ENCODE measurements at places on chromosomes 4 and X.
A peak's percentile ranks its signal among the peaks of the same experiment; 100 is the strongest.

GRCh38 chrX:69320116-69320515 is 154.9 kb upstream of the PJA1 start:
- no peak for DNase-seq

GRCh38 chr4:83959160-83959559 is 423.3 kb downstream of the GPAT3 start:
- no peak for DNase-seq

GRCh38 chr4:163790231-163790630 is 295.7 kb downstream of the TMA16 start:
- no peak for DNase-seq

GRCh38 chr4:38618505-38618904 is 45.5 kb upstream of the KLF3 start:
- DNase-seq, result no peak

- peak; percentile 77 for DNase-seq
Observed at GRCh38 chrX:48957477-48957826, at the start of gene OTUD5. Gene OTUD5 (minus strand): TSS chrX:48957607. CDS start chrX:48957570, 37 bp downstream.

GRCh38 chr4:171846232-171846631 is 33.0 kb downstream of the GALNTL6 start:
- DNase-seq, result no peak

- no peak for DNase-seq
Observed at GRCh38 chr4:25823632-25824031, 39.2 kb downstream of the SEL1L3 start.

DNA sequence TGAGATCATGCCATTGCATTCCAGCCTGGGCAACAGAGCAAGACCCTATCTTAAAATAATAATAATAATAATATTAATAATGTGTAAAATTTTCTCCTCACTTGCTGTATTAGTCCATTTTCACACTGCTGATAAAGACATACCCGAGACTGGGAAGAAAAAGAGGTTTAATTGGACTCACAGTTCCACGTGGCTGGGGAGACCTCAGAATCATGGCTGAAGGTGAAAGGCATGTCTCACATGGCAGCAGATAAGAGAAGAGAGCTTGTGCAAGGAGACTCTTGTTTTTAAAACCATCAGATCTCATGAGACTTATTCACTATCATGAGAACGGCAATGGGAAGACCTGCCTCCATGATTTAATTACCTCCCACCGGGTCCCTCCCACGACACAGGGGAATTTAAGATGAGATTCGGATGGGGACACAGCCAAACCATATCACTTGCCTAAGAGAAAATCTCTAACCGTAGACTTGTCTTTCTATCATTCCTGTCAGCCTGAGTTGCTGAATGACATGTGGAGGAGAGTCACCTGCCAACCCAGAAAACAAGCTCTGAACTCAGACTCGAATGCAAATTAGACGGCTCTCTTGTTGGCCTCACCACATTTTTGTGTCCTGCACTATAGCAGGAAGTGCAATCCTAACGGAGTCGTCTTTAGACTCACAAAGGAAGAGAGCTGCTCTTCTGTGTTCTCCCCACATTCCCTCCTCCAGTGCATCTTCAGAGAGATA is 51.9 kb upstream of the DCTD start:
- no peak for DNase-seq

- no peak for DNase-seq
Observed at GRCh38 chr4:56252561-56253152, 134.6 kb downstream of the AASDH start.

DNA sequence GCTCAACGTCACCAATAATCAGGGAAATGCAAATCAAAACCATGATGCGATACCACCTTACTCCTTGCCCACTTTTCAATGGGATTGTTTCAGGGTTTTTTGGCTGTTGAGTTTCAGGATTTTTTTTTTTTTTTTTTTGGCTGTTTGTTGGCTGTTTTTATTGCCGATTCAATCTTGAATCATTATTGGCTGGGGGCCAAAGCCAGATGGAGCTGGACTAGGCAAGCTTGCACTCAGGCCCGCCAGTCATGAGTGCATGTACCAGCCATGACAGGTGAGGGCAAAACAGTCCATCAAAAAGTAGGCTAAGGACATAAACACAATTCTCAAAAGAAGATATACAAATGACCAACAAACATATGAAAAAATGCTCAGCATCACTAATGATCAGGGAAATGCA is 13.3 kb downstream of the YIPF7 start:
- DNase-seq, result no peak

GRCh38 chr4:139300431-139301112 is 733 bp upstream of the NAA15 start:
- no peak for DNase-seq

DNA sequence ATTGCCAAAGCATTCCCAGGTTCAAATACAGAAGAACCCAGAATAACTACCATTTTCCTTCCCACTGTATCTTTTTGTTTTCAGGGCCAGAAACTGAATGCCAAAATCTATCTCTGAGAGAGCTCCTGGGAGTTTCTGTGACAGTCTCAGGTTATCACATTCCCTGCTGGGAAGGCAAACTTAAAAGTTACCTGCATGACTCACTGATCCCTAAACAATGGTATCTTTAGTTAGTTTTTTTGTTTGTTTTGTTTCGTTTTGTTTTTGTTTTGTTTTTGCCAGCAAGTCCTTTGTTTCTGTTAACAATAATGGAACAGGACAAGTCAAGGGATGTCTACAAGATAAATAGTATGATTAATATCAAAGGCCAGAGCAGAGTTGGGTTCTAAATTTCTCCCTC is 34.3 kb downstream of the PAPSS1 start:
- DNase-seq, result no peak

- DNase-seq, result no peak
Observed at GRCh38 chr4:159856451-159856850, 753.6 kb downstream of the RAPGEF2 start.

- no peak for DNase-seq
Observed at GRCh38 chrX:115892787-115893671, 277.5 kb upstream of the AGTR2 start.

DNA sequence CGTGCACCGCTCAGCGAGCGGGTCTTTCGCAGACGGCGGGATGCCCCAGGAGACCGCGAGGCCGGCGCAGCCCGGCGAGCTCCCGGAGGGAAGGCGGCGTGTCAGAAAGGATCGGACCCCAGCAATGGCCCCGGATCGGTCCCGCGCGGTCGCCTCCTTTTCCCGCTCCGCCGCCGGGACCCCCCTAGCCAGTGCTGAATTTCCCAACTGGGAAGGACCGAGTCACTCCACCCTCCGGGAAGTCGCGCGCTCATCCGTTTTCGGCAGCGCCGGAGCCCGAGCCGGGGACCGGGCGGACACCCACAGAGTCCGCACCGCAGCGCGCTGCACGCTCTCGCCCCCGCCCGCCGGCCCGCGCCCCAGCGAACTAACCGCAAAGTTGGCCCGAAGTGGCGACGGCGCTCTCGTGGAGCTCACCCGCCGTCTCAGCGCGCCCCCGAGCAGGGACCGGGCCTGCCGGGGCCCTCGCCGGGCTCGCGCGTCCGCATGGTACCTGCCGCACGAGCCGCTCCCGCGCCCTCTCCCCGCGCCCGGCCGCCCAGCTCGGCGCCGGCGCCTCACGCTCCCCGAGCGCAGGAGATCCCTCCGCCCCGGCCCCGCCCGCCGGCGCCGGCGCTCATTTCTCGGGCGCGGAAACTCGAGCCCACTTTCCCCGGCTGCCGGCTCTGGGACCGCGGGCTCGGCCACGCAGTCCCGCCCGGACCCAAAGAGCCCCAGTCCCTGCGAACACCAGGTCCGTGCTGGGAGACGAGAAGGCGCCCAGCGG is at the start of gene FAT1:
TSS of gene FAT1 (minus strand) at position 565 of the 766 bp plus-strand sequence. CDS start 14,029 bp downstream, outside the sequence.
- DNase-seq, result no peak

- DNase-seq, result no peak
Observed at GRCh38 chrX:110321670-110322069, 3.8 kb upstream of the AMMECR1 start.
